ENCODE measurements at places on chromosomes 7 and 10. TPM values are rescaled to one million over a fixed set of nuclear protein-coding genes. Genes with fewer than 3 reads are reported as not detected.

GRCh38 chr10:107544706-107545520, 380.4 kb upstream of the SORCS1 start:
- no peak for DNase-seq

GRCh38 chr10:3548076-3548475, 236.9 kb downstream of the KLF6 start:
- no peak for DNase-seq

GRCh38 chr7:46568420-46569132, 647.5 kb upstream of the IGFBP3 start:
- no peak for DNase-seq

GRCh38 chr7:150363370-150363769, 5.3 kb upstream of the REPIN1 start:
- DNase-seq = no peak

- no peak for DNase-seq
Observed at GRCh38 chr7:44876393-44876792, 8.9 kb downstream of the PURB start.

- DNase-seq = no peak
Observed at GRCh38 chr10:116017405-116017804, 255.6 kb downstream of the GFRA1 start.

GRCh38 chr10:50991456-50992355, 82.6 kb upstream of the PRKG1 start:
- DNase-seq = peak; percentile 72

- no peak for DNase-seq
Observed at GRCh38 chr7:85750454-85750949, 563.6 kb upstream of the SEMA3D start.

Gene HK1
- total RNA-seq = 60.8 TPM

Gene MASTL
- total RNA-seq = 16.8 TPM

Gene JAKMIP3
- total RNA-seq = 0.10 TPM

Gene SEMA3A
- 28.2 TPM for total RNA-seq

GRCh38 chr10:124197371-124198124, 104.2 kb upstream of the CHST15 start:
- DNase-seq = no peak

GRCh38 chr7:87001214-87001613, 58.2 kb downstream of the ELAPOR2 start:
- DNase-seq = no peak

Gene CCL24
- not detected for total RNA-seq

Gene OPALIN
- total RNA-seq = not detected
